Heart right ventricle (tissue), 16 donors: ENCODE measurements at places on chromosomes 1 and 21.

DNA sequence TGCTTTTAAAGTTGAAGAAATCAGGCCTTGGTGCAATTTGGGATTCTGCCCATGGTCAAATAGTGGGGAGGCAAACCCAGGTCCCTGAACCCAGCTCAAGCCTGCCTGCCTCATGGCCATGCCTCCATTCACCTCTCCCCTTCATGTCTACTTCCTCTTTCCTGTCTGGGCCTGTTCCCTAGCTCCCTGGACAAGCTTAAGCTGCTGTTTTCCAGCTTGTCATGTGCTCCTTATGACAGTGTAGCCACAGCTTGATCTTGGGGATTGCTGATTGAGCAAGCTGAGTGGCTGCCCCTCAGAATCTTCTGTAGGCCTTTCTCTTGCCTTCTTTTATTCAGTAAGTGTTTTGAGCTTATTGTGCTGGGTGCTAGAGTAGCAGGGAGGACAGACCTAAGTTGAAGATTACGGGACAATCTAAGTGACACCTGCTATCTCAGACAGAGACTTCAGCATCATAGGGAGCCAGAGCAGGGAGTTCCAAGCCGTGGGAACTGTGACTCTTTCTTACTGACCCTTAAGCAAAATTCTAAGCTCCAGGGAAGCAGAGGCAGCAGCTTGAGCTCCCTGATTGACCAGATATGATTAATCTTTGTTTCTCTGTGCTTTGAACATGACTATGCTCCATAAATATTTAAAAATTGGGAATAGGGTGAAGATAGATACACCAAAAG is 520 bp upstream of the MR1 start:
- no peak for DNase-seq
- no peaks in the 10 kb centered on the region for H3K27me3 ChIP-seq
- no peaks in the 10 kb centered on the region for H3K36me3 ChIP-seq
- peak overlapping the region; percentile 87 for H3K27ac ChIP-seq

DNA sequence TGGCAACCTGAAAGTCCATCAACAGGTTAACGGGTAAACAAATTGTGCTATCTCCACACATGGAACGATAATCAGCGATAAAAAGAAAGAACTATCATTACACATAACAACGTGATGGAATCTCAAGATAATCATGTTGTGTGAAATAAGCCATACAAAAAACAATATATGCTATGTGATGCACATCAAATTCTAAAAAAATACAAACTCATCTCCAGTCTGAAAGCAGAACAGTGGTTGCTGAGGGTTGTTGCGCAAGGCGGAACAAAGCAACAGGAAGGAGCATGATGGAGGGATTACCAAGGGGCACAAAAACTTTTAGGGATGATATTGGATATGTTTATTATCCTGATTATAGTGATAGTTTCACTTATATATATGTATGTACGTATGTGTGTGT is 324.8 kb downstream of the VAV3 start:
- no peaks in the 10 kb centered on the region for H3K4me1 ChIP-seq
- no peak overlapping the region for H3K4me3 ChIP-seq
- H3K27me3 ChIP-seq = no peaks in the 10 kb centered on the region
- H3K36me3 ChIP-seq = no peaks in the 10 kb centered on the region

DNA sequence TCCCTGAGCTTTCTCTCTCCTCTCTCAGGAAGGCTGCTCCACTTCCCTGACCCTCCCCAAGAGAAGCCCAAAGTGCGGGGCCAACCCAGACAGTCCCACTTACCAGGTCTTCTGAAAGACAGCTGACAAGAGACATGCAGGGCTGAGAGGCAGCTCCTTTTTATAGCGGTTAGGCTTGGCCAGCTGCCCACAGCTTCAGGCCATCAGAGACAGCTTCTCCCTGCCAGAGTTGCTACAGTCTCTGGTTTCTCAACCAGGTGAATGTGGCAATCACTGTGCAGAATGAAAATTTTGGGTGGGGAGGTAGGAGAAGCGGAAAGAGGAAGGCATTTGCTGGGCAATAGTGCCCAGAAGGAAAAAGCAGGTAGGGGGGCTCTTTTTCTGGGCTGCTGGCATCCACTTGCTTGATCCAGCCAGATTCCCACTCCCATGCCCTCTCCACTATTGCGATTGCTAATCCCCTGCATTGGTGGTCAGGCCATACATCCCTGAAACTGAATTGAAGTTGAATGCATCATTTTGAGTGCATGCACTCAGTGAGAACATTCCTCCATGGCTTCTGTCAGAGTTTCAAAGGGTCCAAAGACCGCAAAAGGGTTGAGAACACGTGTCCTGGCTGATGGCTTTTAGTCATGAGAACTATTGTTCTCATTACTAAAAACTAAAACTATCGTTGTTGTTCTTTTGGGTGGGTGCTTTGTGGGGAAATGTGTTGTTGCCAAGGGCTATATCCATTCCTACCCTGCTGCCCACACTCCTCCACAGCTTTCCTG is at the start of gene S100A8:
S100A8 (minus strand) TSS at position 136 of the 773 bp plus-strand sequence. CDS start 538 bp downstream, outside the sequence.
- peak; percentile 59 for DNase-seq
- H3K4me1 ChIP-seq = no peaks in the 10 kb centered on the region
- peak within 1 kb of the TSS; percentile 87 for H3K27ac ChIP-seq
- no peaks in the 10 kb centered on the region for H3K27me3 ChIP-seq
- H3K36me3 ChIP-seq = no peaks in the 10 kb centered on the region

- no peaks in the 10 kb centered on the region for H3K27me3 ChIP-seq
- H3K27ac ChIP-seq = no peak overlapping the region
- peaks cover 2% of the 10 kb centered on the region for H3K36me3 ChIP-seq
Observed at GRCh38 chr1:33163621-33164519, 18.0 kb downstream of the TRIM62 start.

DNA sequence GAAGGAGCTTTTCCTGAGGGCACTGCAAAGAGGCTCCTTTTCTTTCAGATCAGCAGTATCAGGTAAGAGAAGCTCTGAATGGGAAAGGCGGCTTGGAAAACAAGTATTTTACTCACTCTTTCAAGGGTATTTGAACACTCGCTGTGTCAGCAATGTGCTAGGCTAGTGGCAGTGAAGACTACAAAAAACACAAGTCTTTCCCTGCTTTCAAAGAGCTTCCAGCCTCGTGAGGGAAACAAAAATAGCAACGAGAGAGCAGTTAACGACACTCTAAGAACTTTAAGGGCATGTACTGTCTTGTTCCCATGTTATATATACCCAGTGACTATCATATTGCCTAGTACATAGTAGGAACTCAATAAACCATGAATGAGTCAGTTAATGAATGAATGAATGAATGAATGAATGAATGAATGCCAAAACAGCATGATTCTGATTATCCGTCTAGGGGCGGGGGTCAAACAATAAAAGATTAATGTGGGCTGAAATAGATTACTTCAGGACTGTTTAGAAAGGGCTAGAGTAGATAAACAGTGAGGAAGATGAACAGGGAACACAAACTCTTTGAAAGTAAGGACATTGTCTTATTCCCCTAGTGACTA is 14.2 kb upstream of the MCOLN3 start:
- H3K4me3 ChIP-seq = peak overlapping the region; percentile 55
- peak overlapping the region; percentile 31 for H3K27ac ChIP-seq
- H3K27me3 ChIP-seq = no peaks in the 10 kb centered on the region

- no peak for DNase-seq
- H3K4me3 ChIP-seq = no peak overlapping the region
- H3K27ac ChIP-seq = no peak overlapping the region
- no peaks in the 10 kb centered on the region for H3K36me3 ChIP-seq
Observed at GRCh38 chr21:35911412-35912191, 148.7 kb downstream of the SETD4 start.

- no peaks in the 10 kb centered on the region for H3K36me3 ChIP-seq
- no peak overlapping the region for H3K4me3 ChIP-seq
Observed at GRCh38 chr21:29017639-29018237, 1.4 kb downstream of the RWDD2B start.

GRCh38 chr1:6704746-6705145 is 3.1 kb upstream of the DNAJC11 start:
- peaks cover 18% of the 10 kb centered on the region for H3K4me1 ChIP-seq
- H3K36me3 ChIP-seq = no peaks in the 10 kb centered on the region
- no peaks in the 10 kb centered on the region for H3K27me3 ChIP-seq
- H3K27ac ChIP-seq = no peak overlapping the region
- no peak overlapping the region for H3K4me3 ChIP-seq
- no peak for DNase-seq

DNA sequence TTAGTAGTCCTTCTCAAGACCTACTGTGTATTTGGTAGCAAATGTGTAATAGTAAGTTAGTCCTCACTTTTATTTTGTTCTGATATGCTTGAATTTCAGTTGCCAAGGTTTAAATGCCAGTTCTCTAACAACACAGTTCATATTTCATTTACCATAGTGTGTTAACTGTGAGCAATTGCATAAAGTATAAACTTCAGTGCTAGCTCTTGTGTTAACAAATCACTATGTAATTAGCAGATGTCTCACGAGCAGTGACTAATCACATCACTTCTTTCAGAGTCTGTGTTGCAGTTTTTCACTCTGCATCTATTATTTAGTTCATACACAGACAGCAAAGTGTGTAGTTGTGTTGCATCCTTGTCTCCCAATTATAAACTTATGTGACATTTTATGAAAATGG is 47.8 kb downstream of the ZMYM4 start:
- H3K36me3 ChIP-seq = no peaks in the 10 kb centered on the region
- no peak for DNase-seq
- H3K27me3 ChIP-seq = no peaks in the 10 kb centered on the region
- no peak overlapping the region for H3K4me3 ChIP-seq
- H3K27ac ChIP-seq = no peak overlapping the region
